ENCODE measurements at places on chromosomes 6 and 20. TPM values are rescaled to one million over a fixed set of nuclear protein-coding genes. Genes with fewer than 3 reads are reported as not detected.

- DNase-seq, result no peak
Measured at GRCh38 chr6:25898289-25898977, 24.4 kb upstream of the SLC17A3 start.

DNA sequence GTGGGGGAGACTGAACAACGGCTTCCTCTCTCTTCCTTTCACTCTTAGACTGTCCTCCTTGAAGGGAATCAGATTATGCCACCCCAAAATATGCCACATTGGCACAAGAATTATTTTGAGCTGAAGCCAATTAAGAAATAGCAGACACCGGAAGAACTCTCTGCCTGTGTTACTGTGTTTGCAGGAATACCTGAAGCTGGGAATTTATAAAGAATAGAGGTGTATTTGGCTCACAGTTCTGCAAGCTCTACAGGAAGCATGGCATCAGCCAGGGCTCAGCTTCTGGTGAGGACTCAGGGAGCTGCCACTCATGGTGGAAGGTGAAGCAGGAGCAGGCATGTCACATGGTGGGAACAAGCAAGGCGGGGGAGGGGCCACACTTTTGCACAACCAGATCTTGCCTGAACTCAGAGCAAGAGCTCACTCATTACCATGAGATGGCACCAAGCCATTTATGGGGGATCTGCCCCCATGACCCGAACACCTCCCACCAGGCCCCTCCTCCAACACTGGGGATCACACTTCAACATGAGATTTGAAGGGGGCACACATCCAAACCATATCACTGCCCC is 46.0 kb downstream of the PCNA start:
- no peak for DNase-seq

DNA sequence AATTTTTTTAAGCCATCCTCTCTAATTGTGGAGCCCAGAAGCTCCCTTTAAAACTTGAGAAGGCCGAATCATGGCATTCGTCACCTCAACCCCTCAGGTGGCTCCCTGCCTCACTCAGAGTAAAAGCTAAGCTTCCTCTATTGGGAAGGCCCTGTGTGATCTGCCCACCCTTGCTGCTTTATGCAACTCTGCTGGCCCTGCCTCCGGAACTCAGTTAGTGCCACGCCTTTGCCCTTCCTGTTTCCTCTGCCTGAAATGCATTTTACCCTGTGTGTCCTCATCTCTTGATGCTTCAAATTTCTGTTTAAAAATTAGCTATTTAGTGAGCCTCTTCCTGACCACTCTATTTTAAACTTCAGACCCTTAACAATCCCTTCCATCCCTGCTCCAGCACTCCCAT is 5.7 kb downstream of the PACRG start:
- no peak for DNase-seq

GRCh38 chr6:131955192-131955591 is 4.0 kb upstream of the CCN2 start:
- DNase-seq, result no peak

Gene ZNF334
- not detected for total RNA-seq

GRCh38 chr6:130697271-130697994 is 129.8 kb upstream of the SMLR1 start:
- DNase-seq, result no peak

GRCh38 chr20:52145587-52145986 is 46.0 kb downstream of the ZFP64 start:
- DNase-seq, result no peak

Gene PPIL6
- total RNA-seq, result 4.8 TPM

DNA sequence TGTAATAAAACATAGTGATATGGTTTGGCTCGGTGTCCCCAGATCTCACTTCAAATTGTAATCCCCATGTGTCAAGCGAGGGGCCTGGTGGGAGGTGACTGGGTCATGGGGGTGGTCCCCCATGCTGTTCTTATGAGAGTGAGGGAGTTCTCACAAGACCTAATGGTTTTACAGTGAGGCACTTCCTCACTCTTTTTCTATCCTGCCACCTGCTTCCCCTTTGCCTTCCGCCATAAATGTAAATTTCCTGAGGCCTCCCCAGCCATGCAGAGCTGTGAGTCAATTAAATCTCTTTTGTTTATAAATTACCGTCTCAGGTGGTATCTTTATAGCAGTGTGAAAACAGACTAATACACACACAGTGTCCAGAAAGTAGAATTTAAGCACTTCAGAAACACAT is 78.5 kb downstream of the REPS1 start:
- DNase-seq, result no peak

Gene ZSCAN16
- total RNA-seq, result 1.2 TPM

DNA sequence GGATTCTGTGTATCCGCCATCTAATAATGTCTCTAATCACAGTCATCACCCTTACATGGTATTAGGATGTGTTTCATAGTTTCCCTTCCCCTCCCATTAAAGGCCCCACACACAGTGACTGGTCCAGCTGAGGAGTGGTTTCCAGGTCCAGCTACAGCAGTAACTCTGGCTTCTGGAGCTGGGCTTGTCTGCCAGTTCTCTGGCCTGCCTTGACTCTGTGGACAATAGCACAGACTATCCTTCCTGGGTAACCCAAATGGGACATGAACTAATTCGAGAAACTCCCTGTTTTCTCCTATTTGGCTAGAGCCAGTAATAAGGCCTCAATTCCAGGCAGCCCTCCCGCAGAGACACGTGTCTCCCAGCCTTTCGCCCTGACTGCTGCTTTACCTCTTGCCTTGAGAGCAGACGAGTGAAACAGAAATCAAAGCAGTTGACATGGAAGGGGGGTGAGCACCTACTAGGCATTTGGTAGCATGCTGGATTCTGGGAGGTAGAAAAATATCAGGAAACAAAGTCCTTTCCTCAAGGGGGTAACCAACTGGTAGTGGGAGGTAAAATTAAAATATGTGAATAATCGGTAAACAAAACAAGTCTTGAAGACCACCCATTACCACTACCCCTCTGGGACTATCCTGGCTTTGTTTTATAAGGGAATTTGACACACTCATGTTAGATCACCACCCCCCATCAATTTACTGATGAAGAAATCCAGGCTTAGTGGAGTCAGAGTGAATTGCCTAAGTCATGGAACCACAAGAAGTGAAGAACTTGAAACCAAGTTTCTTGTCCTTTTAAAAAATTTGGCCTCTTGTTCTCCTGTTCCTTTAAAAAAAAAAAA is 1.2 kb downstream of the TRAF3IP2 start:
- peak; percentile 87 for DNase-seq

DNA sequence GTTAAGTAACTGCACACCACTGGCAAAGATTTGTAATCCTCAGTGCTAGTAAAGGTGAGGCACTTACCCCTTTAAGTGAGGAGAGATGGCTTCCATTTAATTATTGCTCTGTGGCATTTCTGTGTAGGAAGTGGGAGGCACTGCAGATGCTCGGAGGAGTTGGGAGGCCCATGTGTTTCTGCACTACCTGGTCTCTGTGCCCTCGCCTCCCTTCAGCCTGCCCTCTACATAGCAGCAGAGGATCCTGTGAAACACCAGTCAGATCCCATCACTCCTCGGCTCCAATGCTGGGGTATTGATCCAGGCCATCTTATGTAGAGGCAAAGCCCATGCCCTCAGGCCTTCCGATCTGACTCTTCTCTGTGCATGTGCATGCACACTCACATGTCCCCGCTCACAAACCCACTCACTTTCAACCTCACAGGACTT is 67.0 kb downstream of the SLX4IP start:
- no peak for DNase-seq

DNA sequence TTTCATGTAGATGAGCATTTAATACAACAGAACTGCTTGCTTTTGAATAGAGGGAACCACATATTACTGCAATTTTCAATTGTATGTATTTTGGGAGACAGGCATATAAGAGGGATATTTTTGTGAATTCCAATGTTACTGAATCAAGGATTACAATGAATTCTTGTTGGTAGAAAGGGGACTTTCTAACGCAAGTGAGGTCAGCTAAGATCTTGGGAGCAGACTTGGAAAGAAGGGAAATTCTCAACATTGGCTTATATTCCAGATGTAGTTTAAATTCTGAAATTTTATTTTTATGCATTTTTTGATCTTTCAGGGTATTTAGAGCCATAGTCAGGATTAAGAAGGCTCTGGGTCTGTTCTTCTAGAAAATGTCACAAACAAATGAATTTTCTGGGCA is 43.3 kb upstream of the CTAGE9 start:
- DNase-seq, result no peak

Gene TTBK1
- total RNA-seq, result not detected

Gene TINAG
- 0.72 TPM for total RNA-seq

- DNase-seq, result no peak
Measured at GRCh38 chr6:100493206-100493888, 28.6 kb upstream of the SIM1 start.

Measured in myocyte (in vitro differentiated cells).